Stimulated activated CD8-positive, alpha-beta memory T cell treated with anti-CD3 and anti-CD28 coated beads, Interleukin-4, amount 100 ng/mL, for 4 hours (primary cell): ENCODE measurements at places on chromosomes 2 and 18.

DNA sequence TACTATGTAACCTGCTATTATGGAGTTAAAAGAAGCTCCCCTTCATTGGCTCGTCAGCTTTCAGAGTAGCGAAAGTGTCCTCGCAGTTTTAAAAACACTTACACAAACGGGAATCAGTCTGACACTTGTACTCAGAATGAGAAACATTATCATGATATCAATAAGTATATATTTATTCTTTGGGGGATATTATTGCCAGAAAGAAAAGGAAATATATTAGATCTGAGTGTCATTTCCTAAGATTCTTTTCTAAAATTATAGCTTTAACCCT is 584.5 kb downstream of the ZEB2 start:
- DNase-seq = no peak

DNA sequence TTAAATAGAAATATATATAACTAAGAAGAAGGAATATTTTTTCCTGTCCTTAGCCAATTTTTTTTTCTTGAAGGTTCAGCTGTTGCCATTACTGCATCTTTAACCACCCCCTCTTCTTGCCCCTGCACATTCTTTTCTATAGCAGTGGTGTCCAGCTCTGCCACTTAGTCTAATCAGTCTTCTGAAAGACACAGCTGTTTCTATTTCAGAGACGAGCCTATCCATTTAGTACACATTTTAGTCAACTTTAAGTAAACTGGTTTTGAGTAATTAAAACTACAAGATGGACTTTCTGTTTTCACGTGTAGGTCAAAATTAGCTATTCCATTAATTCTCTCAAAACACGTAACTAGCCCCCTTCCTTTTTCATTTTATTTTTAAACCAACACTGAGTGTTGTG is 21.0 kb downstream of the SPOPL start:
- no peak for DNase-seq

- no peak for DNase-seq
Measured at GRCh38 chr2:237874585-237875161, 15.2 kb downstream of the RAMP1 start.

- DNase-seq = no peak
Measured at GRCh38 chr2:168189835-168190569, 57.4 kb downstream of the STK39 start.

- DNase-seq = no peak
Measured at GRCh38 chr18:58632552-58632951, 3.7 kb upstream of the ALPK2 start.

DNA sequence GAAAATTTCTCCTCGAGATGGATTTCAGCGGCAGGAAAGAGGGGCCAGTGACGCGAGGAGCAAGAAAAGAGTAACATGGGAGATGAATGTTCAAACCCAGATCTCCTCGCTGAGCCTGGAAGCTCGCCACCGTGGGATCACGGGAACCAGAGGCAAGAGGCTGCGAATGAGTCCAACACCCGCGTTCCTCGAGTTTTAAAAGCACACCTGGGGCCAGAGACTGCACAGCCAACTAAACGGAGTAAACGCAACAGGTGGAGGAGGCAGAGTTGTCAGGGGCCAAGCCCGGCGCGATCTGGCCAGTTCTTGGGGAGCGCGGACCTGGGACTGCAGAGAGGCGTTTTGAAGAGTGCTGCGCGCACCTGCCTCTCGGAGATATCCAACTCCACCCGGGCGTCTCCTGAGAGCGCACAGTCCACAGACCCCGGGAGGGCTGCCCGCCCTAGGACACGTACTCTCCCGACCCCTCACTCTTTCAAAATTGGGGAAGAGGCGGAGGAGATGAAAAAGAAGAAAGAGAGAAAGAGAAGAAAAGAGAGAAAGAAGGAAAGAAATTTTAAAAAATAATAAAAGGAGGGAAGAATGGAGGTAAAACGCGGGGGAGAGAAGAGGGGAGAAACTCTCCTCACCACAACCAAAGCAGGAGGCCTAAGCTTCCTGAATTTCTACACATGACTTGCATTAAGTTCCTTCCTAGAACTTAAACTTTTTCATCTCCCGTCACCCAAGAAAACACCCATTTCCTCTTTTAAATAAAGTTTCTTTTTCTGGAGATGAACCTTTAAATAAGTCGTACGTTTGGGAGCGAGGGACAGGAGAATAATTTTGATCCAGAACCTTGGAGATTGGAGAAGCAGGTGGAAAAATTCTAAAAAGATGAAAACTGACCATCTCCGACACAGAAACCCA is 5.3 kb upstream of the PAX3 start:
- no peak for DNase-seq

- no peak for DNase-seq
Measured at GRCh38 chr18:78603102-78603983, 376.3 kb upstream of the SALL3 start.

DNA sequence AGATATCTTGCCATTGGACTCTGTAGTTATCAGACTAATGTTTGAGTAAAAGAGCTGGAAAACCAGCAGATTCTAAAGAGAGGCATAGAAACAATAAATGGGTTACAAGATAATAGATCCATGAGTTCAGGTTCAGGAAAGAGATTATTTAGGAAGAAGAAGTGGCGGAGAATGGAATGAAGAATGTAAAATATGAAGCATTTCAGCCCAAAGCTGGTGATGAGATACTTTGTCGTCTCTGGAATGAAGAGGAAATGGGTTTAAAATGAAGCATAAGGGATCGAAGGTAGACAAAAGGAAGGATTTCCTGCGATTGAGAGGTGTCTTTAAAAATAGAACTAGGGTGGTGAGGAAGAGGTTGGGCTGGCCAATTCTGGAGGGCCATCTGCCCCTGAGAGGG is 36.6 kb downstream of the BCL11A start:
- no peak for DNase-seq

- no peak for DNase-seq
Measured at GRCh38 chr2:16272038-16272788, 331.9 kb downstream of the MYCN start.

DNA sequence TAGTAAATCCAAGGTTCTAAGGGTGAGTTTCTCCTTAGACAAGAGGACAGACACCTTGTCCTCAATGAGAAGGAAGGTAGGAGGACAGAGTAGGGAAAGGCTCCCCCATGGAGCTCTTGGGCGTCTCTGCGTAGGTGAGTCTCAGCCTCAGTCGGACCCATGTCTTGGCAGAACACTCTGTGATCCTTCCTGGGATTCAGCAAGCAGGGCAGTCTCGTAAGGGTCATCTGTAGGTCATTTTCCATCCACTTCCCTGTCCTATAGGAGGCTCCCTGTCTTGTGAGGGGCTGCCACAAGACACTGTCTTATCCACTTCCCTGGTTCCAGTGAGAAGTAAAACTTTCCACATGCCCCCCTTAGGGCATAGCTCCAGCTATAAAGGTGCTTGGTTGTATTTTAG is 122.6 kb upstream of the TWIST2 start:
- DNase-seq = no peak

- no peak for DNase-seq
Measured at GRCh38 chr2:229376866-229377265, 105.8 kb upstream of the PID1 start.

DNA sequence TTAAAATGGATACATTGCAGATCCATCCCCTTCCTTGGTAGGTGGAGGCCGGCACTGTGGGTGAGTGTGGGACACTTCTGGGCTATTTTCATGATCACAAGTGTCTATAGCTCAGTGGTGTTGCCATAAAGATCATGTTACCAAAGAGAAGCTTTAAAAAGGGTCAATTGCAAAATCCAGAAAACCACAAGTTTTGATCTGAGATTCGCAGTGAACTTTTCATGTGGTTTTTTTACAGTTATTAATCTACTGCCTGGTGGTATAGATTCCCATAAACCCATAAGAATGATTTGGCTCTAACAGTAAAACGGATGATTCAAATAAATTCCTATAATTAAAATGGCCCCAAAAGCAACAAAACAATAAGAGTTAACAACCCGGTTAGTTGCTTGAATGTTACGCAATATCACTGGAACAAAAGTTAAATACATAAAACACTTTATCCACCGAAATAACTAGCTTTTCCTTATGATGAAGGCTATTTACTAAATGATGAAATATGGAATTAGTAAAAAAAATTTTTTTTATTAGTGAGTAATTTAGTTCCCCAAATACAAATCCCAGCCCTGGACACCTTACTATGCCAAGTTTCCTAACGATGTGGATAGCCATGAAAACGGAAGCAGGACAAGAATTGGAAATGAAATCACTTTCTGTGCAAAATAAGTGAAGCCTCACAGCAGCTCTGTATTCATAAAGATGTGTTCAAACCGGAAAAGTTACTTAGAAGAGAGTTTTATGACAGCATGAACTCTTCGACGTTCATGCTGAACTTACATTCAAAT is 95.6 kb upstream of the THOC1 start:
- no peak for DNase-seq

DNA sequence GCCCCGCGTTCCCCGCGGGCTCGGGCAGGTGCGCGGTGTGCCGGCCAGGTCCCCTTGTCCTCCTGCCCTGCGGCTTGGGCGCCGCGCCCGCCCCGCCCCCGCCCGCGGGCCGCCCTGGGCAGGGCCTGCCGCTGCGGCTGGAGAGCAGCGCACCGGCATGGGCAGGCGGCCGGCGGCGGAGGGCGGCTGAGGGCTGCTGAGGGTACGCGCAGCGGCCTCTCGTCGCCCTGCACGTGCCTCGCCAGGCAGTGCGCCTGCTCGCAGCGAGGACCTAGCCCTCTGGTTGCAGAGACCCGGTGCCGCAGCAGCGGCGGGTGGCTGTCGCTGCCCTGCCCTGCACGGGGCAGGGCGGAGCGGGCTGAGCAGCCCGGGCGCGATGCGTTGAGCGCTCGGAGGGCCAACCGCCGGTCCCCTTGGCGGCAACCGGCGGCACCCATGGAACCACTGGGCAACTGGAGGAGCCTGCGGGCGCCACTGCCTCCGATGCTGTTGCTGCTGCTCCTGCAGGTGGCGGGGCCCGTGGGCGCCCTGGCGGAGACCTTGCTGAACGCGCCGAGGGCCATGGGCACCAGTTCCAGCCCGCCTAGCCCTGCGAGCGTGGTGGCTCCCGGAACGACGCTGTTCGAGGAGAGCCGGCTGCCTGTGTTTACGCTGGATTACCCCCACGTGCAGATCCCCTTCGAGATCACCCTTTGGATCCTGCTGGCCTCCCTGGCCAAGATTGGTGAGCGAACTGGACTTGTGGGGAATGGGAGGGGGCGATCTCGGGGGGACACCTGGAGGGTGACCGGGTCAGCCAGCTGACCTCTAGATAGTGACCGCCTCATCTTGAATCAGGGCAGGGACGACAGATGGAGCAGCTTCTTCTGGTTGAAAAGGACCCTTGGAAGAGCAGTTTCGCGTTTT is at the start of gene SLC9A2:
SLC9A2 (plus strand) TSS at position 140 of the 906 bp plus-strand sequence; CDS start at position 436, 296 bp downstream.
- no peak for DNase-seq

DNA sequence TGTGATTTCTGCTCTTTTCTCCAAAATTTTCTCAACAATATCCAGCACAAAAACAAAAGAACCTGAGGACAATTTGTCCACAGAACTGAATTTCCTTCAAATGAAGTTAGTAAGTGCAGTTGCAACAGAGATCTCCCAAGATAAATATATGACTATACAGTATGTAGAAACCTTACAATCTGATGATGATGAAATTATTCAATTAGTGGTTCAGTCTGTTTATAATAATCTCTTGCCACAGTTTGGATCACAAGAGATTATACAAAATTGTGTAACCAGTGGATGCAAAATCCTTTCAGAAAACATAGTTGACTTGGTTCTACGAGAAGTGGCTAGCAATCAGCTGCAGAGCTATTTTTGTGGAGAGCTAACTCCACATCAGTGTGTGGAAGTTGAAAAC is 68.7 kb downstream of the FSIP2 start:
- DNase-seq = no peak

- no peak for DNase-seq
Measured at GRCh38 chr18:46793565-46793964, 36.7 kb upstream of the ST8SIA5 start.

- no peak for DNase-seq
Measured at GRCh38 chr18:55385770-55386169, 202.2 kb downstream of the TCF4 start.

- DNase-seq = no peak
Measured at GRCh38 chr2:231008131-231008530, 12.2 kb downstream of the SPATA3 start.

DNA sequence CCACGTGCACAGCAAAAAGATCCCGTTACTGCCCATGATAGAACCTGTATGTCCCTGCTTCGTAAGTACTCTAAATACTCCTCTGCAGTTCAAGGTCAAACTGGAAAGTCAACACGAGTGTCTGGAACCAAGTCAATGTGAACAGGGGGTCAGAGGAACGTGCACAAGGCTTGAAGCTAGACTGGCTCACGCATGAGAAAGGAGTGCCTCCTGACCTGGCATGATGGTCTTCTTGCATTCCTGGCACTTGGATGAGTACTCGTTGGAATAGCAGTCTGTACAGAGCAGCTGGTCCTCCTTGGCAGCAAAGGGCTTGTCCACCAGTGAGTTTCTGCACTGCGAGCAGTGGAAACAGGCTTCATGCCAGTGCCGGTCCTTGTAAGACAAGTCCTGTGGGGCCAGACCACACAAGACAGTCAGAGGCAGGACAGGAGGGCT is 25.5 kb downstream of the FHL2 start:
- DNase-seq = no peak

GRCh38 chr2:112340475-112341267 is 65.3 kb downstream of the ZC3H6 start:
- DNase-seq = no peak

GRCh38 chr18:80044072-80044471 is 9.8 kb downstream of the RBFA start:
- DNase-seq = no peak

DNA sequence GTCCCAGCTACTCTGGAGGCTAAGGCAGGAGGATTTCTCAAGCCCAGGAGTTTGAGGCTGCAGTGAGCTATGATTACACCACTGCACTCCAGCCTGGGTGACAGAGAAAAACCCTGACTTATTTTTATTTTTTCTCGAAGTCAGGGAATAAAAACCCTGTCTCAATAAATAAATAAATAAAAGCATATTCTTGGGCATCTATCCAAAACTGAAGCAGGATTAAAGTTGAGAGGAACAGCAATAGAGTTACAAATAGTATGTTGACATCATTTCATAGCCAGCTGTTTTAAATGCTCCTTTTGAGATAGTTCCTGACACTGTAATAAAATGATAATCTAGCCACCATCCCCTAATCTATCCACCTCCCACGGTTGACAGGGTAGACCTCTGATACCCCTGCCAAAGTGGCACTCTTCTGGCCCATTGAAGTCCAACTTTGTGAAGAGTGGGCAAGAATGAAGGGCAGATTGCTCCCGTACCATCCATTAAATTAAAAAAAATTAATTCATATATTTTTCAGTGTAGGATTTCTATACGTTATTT is 42.3 kb upstream of the LPIN2 start:
- no peak for DNase-seq

GRCh38 chr2:147632198-147632597 is 212.6 kb upstream of the ACVR2A start:
- no peak for DNase-seq

GRCh38 chr18:9787712-9788111 is 79.6 kb downstream of the RAB31 start:
- DNase-seq = no peak

DNA sequence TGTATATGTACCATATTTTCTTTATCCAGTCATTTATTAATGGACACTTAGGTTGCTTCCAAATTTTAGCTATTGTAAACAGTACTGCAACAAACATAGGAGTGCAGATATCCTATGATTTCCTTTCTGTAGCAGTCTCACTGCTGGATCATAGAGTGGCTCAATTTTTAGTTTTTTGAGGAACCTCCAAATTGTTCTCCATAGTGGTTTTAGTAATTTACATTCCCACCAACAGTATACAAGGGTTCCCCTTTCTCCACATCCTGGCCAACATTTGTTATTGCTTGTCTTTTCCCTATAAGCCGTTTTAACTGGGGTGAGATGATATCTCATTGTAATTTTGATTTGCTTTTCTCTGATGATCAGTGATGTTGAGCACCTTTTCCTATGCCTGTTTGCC is 114.3 kb downstream of the TMEM17 start:
- DNase-seq = no peak
